ENCODE measurements at places on chromosomes 1 and 21. TPM values are rescaled to one million over a fixed set of nuclear protein-coding genes. Genes with fewer than 3 reads are reported as not detected.

- DNase-seq: peak; percentile 87
Observed at GRCh38 chr1:81305997-81306452, 494.7 kb upstream of the ADGRL2 start.

GRCh38 chr21:42019101-42019605, 9.0 kb upstream of the ZBTB21 start:
- no peak for DNase-seq

DNA sequence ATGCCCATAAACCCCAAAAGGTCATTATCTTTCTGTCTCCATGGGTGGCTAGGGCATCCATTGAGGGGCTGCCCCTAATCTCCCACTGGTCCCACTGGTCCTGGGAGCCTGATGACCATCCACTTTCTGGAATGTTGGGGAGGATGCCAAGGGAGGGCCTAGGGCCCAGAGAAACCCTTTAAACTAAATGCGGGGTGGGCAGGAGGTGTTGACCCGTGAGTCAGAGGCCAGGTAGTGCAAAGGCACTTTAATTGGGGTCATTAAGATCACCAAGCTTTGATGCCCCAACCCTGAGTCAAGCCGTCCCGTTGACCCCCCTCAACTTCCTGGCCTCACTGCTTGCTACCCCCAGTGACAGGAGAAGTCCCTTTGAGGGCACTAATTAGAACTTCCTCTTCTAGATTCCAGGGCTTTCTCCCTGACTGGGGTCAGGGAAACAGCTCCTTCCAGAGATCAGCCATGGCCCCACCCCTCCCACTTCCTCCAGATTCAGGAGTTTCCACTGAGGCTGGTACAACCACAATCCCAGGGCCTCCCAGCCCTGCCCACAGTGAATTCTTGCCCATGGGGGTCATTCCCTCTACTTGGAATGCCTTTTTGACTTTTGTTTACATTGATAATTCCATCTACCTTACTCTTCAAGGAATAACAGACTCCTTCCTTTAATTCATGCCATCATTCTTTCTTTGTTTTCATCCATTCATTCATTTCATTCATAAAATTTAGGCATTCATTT, 15.5 kb upstream of the SERINC2 start:
- DNase-seq: no peak

Gene PCSK9
- 1.3 TPM for total RNA-seq

Gene ARTN
- total RNA-seq: 0.82 TPM

Gene AJAP1
- 0.51 TPM for total RNA-seq
